ENCODE measurements at places on chromosomes 6 and 20. TPM values are rescaled to one million over a fixed set of nuclear protein-coding genes. Genes with fewer than 3 reads are reported as not detected.
A peak's percentile ranks its signal among the peaks of the same experiment; 100 is the strongest.

The CPXM1 gene
- 0.25 TPM for total RNA-seq

- DNase-seq = peak; percentile 57
These were observed 46.8 kb downstream of the PYGB start for GRCh38 chr20:25294459-25295385.

DNA sequence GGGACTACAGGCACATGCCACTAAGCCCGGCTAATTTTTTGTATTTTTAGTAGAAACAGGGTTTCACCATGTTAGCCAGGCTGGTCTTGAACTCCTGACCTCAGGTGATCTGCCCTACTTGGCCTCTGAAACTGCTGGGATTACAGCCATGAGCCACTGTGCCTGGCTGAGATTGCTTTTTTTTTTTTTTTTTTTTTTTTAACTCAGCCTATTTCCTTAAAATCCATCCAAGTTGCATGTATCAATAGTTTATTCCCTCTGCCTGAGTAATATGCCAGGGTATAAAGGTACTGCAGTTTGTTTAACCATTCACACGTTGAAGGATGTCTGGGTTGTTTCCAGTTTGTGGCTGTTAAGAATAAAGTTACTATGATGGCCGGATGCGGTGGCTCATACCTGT, 10.7 kb downstream of the SLX4IP start:
- DNase-seq = no peak

The CDKAL1 gene
- 24.4 TPM for total RNA-seq

GRCh38 chr20:17957505-17958363, 10.9 kb downstream of the SNX5 start:
- DNase-seq = no peak

DNA sequence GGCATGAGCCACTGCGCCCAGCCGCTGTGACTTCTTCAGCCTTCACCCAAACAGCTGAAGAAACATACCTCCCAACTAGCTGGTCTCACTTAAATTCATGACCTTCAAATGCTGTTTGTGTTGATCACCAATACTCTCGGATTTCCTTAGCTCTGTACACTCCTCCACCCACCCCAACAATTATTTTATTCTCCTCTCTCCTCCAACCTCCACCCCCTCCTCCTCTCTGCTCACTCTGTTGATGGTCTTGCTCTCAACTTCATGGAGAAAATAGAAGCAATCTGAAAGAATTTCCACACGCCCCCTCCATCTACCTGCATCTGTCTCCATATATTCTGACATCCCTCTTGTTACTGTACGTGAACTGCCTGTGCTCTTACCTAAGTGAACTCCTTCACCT, 6.6 kb upstream of the DLK2 start:
- DNase-seq = no peak

DNA sequence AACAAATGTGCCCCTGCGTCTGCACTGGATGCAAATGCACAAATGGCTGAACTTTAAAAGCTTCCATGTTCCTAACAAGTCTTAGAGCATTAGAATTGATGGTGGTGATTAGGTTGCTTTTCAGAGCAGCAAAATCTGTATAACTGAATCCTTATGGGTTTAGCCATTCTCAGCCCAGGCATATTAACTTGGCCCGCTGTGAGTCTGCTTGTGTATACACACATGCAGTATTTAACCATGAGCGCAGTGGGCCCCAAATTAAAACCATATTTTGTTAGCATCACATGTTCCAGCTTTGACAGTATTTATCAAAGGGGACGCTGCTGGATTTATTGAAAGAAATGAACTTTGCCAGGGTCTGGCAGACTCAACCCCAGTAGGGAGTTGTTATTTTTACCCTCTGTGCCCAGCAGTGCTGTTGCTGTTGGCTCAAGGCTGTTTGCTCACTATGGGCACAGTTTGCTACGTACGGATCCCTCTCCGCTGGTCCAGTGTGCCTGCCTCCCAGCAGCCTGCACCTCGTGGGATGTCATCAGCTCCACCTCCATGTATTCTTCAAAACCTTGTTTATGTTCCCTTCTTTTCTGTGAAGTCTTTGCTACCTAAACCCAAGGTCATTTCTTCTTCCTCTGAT, 144.7 kb downstream of the QRSL1 start:
- DNase-seq = no peak

- no peak for DNase-seq
These were observed 25.9 kb downstream of the PYGB start for GRCh38 chr20:25273541-25274358.

The TULP4 gene
- total RNA-seq = 58.1 TPM

DNA sequence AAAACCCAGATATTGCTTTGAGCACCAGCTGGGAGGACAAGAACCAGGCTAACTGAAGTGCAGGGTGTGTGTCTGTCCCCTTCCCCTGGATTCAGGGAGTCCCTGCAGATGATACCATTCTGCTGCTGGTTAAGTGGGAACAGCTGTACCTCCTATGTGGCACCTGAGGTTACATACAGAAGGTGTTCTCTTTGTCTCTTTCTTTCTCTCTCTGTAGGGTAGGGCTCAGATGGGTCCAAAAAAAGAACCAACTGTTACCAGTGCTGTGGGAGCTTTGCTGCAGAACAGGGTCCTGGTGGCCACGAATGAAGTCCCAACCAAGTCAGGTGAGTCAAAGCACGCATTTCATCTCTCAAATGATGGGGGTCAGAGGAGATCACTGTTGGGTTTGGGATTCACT, 38.6 kb downstream of the ZC2HC1B start:
- no peak for DNase-seq

The TRAPPC3L gene
- total RNA-seq = not detected

- no peak for DNase-seq
These were observed 96.0 kb downstream of the LCA5 start for GRCh38 chr6:79441192-79441591.

The ZNF165 gene
- 1.2 TPM for total RNA-seq

All from activated naive CD8-positive, alpha-beta T cell treated with anti-CD3 and anti-CD28 coated beads, Interleukin-2, amount 10 ng/mL, durations not matched to agents 7 days and 5 days (primary cell).